ENCODE measurements at places on chromosomes 5 and 9.

- DNase-seq: no peak
- H3K4me3 ChIP-seq: no peak overlapping the region
- H3K27me3 ChIP-seq: no peaks in the 10 kb centered on the region
- H3K36me3 ChIP-seq: no peaks in the 10 kb centered on the region
- no peak overlapping the region for H3K27ac ChIP-seq
These were observed 150.4 kb downstream of the PAPPA start for GRCh38 chr9:116303886-116304538.

DNA sequence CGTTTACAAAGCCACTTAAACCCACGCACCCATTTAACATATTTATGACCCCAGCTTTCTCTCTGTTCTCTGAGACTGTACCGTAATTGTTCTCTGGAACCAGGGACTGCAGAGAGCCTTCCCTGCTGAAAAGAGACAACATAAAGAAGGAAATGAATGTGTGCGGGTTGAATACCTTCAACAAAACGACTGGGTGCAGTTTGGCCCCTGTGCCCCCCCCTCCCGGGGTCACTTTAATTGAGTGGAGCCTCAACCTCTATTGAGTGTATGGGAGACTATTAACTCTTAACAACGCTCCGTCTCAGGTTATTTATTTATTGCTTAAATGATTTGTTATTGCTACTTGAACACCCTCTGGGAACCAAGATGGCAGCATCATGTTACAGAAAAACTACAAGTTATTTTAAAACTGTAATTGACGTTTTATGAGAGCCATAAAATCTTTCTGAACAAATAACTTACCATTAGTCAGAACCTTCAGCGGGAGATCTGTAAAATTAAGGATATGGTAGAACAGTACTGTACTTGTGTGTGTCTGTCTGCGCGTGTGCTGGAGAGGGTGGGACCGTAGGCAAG lies 70.6 kb downstream of the GAS1 start:
- H3K4me1 ChIP-seq: no peaks in the 10 kb centered on the region
- no peak for DNase-seq
- H3K36me3 ChIP-seq: no peaks in the 10 kb centered on the region
- no peak overlapping the region for H3K4me3 ChIP-seq
- peaks cover 22% of the 10 kb centered on the region for H3K27me3 ChIP-seq

- H3K4me1 ChIP-seq: peaks cover 5% of the 10 kb centered on the region
- no peaks in the 10 kb centered on the region for H3K36me3 ChIP-seq
- no peak overlapping the region for H3K4me3 ChIP-seq
- no peaks in the 10 kb centered on the region for H3K27me3 ChIP-seq
- no peak overlapping the region for H3K27ac ChIP-seq
- DNase-seq: no peak
These were observed 38.6 kb upstream of the PCSK5 start for GRCh38 chr9:75851917-75852316.

GRCh38 chr5:78589923-78590322 lies 58.6 kb downstream of the LHFPL2 start:
- peaks cover 61% of the 10 kb centered on the region for H3K4me1 ChIP-seq
- no peaks in the 10 kb centered on the region for H3K27me3 ChIP-seq
- peaks cover 4% of the 10 kb centered on the region for H3K36me3 ChIP-seq
- no peak overlapping the region for H3K4me3 ChIP-seq
- no peak for DNase-seq

GRCh38 chr5:163535290-163535689 lies 29.9 kb downstream of the MAT2B start:
- no peak overlapping the region for H3K4me3 ChIP-seq
- H3K27ac ChIP-seq: peak overlapping the region; percentile 64
- H3K4me1 ChIP-seq: peaks cover 16% of the 10 kb centered on the region
- DNase-seq: no peak
- no peaks in the 10 kb centered on the region for H3K36me3 ChIP-seq

GRCh38 chr9:127776924-127777289 lies 1.6 kb downstream of the SH2D3C start:
- H3K4me1 ChIP-seq: peaks cover 36% of the 10 kb centered on the region
- H3K27me3 ChIP-seq: no peaks in the 10 kb centered on the region
- DNase-seq: no peak
- peak overlapping the region; percentile 81 for H3K27ac ChIP-seq
- H3K4me3 ChIP-seq: peak overlapping the region; percentile 52

GRCh38 chr9:16039218-16039987 lies 486.6 kb downstream of the CCDC171 start:
- DNase-seq: no peak
- no peaks in the 10 kb centered on the region for H3K27me3 ChIP-seq
- H3K4me1 ChIP-seq: no peaks in the 10 kb centered on the region
- H3K36me3 ChIP-seq: no peaks in the 10 kb centered on the region

GRCh38 chr9:123338710-123339665 lies 17.0 kb upstream of the CRB2 start:
- no peaks in the 10 kb centered on the region for H3K36me3 ChIP-seq
- peak overlapping the region; percentile 65 for H3K4me3 ChIP-seq
- peak; percentile 37 for DNase-seq
- H3K27me3 ChIP-seq: no peaks in the 10 kb centered on the region
- H3K27ac ChIP-seq: peak overlapping the region; percentile 85
- peaks cover 36% of the 10 kb centered on the region for H3K4me1 ChIP-seq

DNA sequence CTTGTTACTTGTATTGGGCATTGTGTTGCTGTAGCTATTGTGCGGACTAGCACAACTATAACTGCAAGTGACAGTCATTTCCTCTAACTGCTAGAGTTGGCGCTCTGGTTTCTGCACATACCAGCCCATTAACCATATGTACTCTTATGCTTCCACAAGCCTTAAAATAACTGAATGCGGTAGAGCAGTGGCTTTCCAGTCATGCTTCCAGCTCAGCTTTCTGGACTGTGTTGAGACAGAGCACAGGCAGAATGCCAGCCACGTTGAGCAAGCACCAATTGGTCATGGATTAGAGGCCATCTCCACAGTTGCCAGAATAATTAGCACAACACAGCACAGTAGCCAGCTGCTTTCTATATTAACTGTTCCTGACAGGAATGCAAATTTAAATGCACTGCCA lies 12.2 kb downstream of the INVS start:
- peaks cover 22% of the 10 kb centered on the region for H3K4me1 ChIP-seq
- H3K4me3 ChIP-seq: peak overlapping the region; percentile 16
- no peaks in the 10 kb centered on the region for H3K27me3 ChIP-seq
